ENCODE measurements at places on chromosomes 3 and 15. TPM values are rescaled to one million over a fixed set of nuclear protein-coding genes. Genes with fewer than 3 reads are reported as not detected.
A peak's percentile ranks its signal among the peaks of the same experiment; 100 is the strongest.

Gene SOX14
- polyA plus RNA-seq: not detected

Gene CDHR4
- not detected for polyA plus RNA-seq

Gene GHSR
- not detected for polyA plus RNA-seq

Gene NPTN
- polyA plus RNA-seq: 329 TPM

- DNase-seq: no peak
- H3K36me3 ChIP-seq: no peaks in the 10 kb centered on the region
- H3K4me1 ChIP-seq: no peaks in the 10 kb centered on the region
- no peak overlapping the region for H3K27ac ChIP-seq
- H3K4me3 ChIP-seq: no peak overlapping the region
- H3K27me3 ChIP-seq: no peaks in the 10 kb centered on the region
Observed at GRCh38 chr3:117191245-117191644, 481.7 kb downstream of the TUSC7 start.

- peak; percentile 14 for DNase-seq
- H3K4me1 ChIP-seq: peaks cover 14% of the 10 kb centered on the region
- peaks cover 9% of the 10 kb centered on the region for H3K36me3 ChIP-seq
- no peak overlapping the region for H3K4me3 ChIP-seq
- H3K27ac ChIP-seq: peak overlapping the region; percentile 39
- no peaks in the 10 kb centered on the region for H3K27me3 ChIP-seq
Observed at GRCh38 chr3:47444103-47444502, 31.6 kb downstream of the SCAP start.

GRCh38 chr15:58260725-58261267 lies 122.6 kb downstream of the AQP9 start:
- H3K27me3 ChIP-seq: peaks cover 2% of the 10 kb centered on the region
- no peak overlapping the region for H3K27ac ChIP-seq
- H3K36me3 ChIP-seq: no peaks in the 10 kb centered on the region
- DNase-seq: peak; percentile 35

DNA sequence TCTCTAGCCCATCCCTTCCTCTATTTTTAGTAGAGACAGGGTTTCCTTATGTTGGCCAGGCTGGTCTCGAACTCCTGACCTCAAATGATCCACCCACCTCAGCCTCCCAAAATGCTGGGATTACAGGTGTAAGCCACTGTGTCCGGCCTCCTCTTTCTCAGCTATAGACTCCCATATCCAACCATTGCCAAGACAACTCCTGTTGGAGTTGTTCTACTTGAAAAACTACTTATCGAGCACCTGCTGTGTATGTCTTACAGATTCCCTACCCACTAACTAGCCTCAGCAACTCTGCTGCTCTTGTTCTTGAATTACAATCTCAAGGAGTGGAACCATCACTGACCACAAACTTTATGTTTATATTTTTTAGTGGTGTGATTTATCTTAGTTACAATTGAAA lies 186.6 kb downstream of the SLC9A9 start:
- H3K36me3 ChIP-seq: no peaks in the 10 kb centered on the region
- no peaks in the 10 kb centered on the region for H3K27me3 ChIP-seq
- H3K27ac ChIP-seq: no peak overlapping the region
- H3K4me1 ChIP-seq: no peaks in the 10 kb centered on the region
- H3K4me3 ChIP-seq: no peak overlapping the region
- no peak for DNase-seq

DNA sequence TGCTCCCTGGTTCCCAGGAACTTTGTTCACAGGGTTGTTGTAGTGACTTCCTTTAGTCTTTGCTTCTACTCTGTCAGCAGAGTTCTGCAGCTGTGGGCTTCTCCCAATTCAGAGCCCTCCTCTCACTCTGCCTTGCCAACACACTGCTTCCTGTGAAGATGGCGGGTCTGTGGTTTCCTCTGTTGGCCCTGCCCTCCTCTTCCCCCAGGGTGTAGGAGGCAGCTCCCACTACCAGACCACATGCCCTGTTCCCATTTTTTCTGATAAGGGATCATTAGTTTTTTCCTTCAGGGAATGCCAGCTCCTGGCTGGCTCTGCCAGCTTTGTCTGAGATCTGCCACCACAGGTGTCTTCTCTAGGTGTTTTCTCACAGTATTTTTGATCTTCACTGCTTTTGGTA lies 12.7 kb downstream of the SPSB4 start:
- no peak for DNase-seq
- no peak overlapping the region for H3K27ac ChIP-seq
- H3K36me3 ChIP-seq: no peaks in the 10 kb centered on the region
- no peaks in the 10 kb centered on the region for H3K4me1 ChIP-seq

- no peak overlapping the region for H3K27ac ChIP-seq
- no peaks in the 10 kb centered on the region for H3K36me3 ChIP-seq
- no peaks in the 10 kb centered on the region for H3K4me1 ChIP-seq
- H3K27me3 ChIP-seq: no peaks in the 10 kb centered on the region
Observed at GRCh38 chr3:154034797-154035330, 86.3 kb upstream of the ARHGEF26 start.

- DNase-seq: no peak
- H3K4me1 ChIP-seq: no peaks in the 10 kb centered on the region
- H3K27ac ChIP-seq: no peak overlapping the region
- H3K4me3 ChIP-seq: no peak overlapping the region
- no peaks in the 10 kb centered on the region for H3K36me3 ChIP-seq
Observed at GRCh38 chr3:130342821-130343661, 2.4 kb upstream of the COL6A5 start.

- no peak overlapping the region for H3K27ac ChIP-seq
- no peaks in the 10 kb centered on the region for H3K4me1 ChIP-seq
Observed at GRCh38 chr3:119258915-119259314, 18.2 kb upstream of the B4GALT4 start.

DNA sequence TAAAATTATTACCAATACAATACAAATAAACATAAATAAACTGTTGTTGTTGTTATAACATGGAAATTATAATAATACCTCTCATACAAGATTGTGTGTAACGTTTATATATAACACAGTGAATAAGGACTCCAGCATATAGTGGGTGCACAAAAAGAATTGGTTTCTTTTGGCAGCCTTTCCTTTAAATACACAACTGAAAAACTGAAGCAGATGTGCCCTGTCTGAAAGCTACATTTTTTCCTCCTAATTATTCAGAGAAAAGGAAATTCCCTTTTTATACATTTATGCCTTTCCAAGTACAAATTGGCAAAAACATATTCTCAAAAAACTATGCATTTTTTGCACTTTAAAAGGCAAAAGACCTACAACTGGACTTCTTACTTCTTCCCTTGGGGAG lies 928.9 kb upstream of the NR2F2 start:
- H3K27me3 ChIP-seq: no peaks in the 10 kb centered on the region
- H3K4me1 ChIP-seq: peaks cover 4% of the 10 kb centered on the region
- H3K27ac ChIP-seq: peak overlapping the region; percentile 86
- no peak overlapping the region for H3K4me3 ChIP-seq
- H3K36me3 ChIP-seq: no peaks in the 10 kb centered on the region

GRCh38 chr3:183454064-183454463 lies 25.6 kb upstream of the MCF2L2 start:
- H3K27ac ChIP-seq: no peak overlapping the region
- peaks cover 2% of the 10 kb centered on the region for H3K4me1 ChIP-seq
- H3K4me3 ChIP-seq: no peak overlapping the region
- no peak for DNase-seq
- no peaks in the 10 kb centered on the region for H3K27me3 ChIP-seq

DNA sequence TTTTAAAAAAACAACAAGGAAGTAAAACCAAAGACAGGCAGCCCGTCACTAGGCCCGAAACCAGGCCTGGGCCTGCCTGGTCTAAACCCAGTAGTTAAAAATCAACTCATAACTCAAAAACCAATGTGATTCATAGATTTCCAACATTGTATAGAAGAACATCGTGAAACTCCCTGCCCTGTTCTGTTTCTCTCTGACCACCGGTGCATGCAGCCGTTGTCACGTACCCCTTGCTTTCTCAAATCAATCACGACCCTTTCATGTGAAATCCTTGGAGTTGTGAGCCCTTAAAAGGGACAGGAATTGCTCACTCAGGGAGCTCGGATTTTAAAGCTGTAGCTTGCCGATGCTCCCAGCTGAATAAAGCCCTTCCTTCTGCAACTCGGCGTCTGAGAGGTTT lies 89.5 kb downstream of the DCLK3 start:
- H3K36me3 ChIP-seq: no peaks in the 10 kb centered on the region
- H3K4me1 ChIP-seq: peaks cover 2% of the 10 kb centered on the region
- H3K27ac ChIP-seq: no peak overlapping the region
- H3K4me3 ChIP-seq: no peak overlapping the region

DNA sequence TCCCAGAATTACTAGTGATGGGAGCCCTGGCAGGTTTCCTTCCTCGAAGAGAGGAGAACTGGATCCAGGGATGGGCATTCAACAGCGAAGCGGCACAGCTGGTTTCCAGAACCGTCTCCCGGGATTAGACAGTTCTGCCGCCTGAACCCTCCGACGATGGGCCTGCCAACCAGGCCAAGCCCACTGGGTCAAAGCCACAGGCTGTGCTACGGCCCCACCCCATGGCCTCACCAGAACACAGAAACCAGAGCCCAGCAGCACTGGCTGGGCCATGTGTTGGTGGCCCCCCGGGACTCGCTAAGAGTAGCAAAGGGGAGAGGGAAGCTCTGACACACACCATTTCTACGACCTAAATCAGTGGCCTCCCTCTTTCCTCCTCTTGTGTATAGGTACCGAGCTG lies 2.2 kb downstream of the C15orf62 start:
- no peaks in the 10 kb centered on the region for H3K27me3 ChIP-seq
- DNase-seq: no peak
- no peak overlapping the region for H3K4me3 ChIP-seq
- H3K36me3 ChIP-seq: peaks cover 55% of the 10 kb centered on the region
- no peak overlapping the region for H3K27ac ChIP-seq
